Prostate gland (tissue), 2 donors: ENCODE measurements at places on chromosomes 5 and 9.

- no peak for DNase-seq
- no peak overlapping the region for H3K4me3 ChIP-seq
- H3K36me3 ChIP-seq = no peaks in the 10 kb centered on the region
- no peak overlapping the region for H3K27ac ChIP-seq
- no peaks in the 10 kb centered on the region for H3K27me3 ChIP-seq
These were observed 12.8 kb downstream of the SLC1A1 start for GRCh38 chr9:4503103-4503502.

GRCh38 chr9:121675969-121676822 lies 24.8 kb downstream of the DAB2IP start:
- no peak overlapping the region for H3K27ac ChIP-seq
- no peaks in the 10 kb centered on the region for H3K36me3 ChIP-seq
- H3K27me3 ChIP-seq = no peaks in the 10 kb centered on the region
- no peak overlapping the region for H3K4me3 ChIP-seq
- DNase-seq = no peak

- H3K36me3 ChIP-seq = no peaks in the 10 kb centered on the region
- no peak overlapping the region for H3K4me3 ChIP-seq
- no peak for DNase-seq
These were observed 355.3 kb downstream of the PRELID2 start for GRCh38 chr5:145479857-145480256.

- no peak overlapping the region for H3K4me3 ChIP-seq
- no peak for DNase-seq
- H3K36me3 ChIP-seq = peaks cover 41% of the 10 kb centered on the region
- no peaks in the 10 kb centered on the region for H3K4me1 ChIP-seq
These were observed 43.0 kb downstream of the USP20 start for GRCh38 chr9:129878291-129878690.
